NCI-H526 (cell line): ENCODE measurements at places on chromosomes 13 and 19.

DNA sequence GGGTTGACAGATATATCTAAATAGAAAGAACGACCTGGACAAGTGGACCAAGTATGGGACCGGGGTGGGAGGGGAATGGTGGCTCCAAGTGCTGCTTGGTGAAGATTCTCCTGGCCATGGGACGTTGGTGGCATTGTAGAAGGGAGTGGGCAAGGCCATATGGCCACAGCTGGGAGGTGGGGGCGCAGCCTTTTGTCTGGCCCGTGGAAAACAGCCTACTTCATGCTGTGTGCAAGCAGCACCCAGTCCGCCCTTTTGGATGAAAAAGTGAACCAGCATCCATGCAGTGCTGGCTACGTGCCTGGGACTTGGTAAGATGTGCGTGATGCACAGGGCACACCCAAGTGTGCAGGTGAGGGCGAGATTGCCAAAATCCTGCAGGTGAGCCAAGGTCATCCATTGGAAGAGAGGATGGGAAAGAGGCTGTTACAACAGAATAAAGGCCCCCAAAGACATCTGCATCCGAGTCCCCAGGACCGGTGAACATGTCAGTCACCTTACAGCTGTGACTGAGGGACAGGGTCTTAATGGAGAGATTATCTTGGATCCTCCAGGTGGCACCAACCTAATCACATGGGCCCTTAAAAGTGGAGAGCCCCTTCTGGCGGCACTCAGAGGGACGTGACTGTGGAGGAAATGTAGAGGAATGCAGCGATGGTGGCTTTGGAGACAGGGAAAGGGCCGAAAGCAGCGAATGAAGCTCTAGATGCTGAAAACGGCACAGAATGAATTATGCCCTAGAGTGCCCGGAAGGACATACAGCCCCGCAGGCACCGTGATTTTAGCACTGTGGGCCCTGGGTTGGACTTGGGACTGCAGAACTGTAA, 40.8 kb downstream of the TEX29 start:
- DNase-seq, result no peak

DNA sequence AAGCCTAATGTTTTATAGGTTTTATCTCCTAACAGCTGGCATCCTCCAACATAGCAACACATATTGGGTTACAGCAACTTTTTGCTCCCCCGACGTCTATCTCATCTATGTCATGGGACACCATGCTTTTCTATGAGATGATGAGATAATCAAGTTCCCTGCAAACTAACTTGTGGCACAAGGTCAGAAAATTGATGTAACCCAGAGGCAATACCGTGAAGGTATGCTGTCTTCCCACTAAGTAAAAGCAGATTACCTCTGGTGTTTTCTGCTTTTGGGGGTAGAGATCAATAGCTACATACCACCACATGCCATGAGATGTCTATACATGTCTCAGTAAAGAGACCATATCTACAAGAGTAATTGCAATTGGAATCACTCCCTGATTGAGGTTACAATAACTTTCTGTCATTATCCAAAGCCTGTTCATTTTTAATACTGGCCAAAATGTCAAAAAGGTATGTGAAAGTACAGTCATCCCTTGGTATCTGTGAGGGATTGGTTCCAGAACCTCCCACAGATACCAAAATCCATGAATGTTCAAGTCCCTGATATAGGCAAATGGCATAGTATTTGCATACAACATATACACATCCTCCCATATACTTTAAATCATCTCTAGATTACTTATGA, 131.3 kb downstream of the CYSLTR2 start:
- no peak for DNase-seq

DNA sequence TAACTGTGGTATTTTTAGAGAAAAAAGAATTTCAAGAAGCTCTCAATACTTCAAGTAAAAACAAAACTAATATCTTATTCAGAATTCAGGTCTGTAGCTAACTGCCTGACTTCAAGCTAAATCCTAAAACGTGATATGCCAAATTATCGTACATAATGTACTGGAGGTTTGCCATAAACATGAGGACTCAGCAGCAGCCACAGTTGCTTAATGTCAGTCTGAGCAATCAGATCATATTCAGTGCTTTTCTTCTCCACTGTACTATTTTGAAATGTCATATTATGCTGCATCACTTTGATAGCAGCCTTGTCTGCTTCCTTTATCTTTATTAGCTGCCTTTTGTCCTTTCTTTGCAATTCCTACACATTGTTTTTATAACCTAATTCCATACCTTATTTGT, 265.1 kb upstream of the EDNRB start:
- DNase-seq, result no peak

DNA sequence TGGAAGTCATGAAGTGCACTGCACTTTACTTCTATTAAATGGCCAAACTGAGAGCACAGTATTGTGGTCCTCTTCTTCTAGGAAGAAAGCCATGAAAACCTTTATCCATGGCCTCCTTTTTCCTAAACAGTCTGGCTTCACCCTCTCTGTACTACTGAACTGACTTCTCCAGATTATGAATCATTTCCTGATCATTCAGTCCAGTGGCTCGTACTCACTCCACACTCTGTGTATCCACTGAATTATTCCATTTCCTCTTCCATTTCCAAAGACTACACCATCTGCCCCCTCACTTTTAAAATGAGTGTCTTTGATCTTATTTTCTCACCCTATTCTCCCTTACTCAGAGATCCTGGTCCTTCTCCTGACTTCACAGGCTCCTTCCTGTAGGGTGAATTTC, 29.7 kb upstream of the FREM2 start:
- no peak for DNase-seq

DNA sequence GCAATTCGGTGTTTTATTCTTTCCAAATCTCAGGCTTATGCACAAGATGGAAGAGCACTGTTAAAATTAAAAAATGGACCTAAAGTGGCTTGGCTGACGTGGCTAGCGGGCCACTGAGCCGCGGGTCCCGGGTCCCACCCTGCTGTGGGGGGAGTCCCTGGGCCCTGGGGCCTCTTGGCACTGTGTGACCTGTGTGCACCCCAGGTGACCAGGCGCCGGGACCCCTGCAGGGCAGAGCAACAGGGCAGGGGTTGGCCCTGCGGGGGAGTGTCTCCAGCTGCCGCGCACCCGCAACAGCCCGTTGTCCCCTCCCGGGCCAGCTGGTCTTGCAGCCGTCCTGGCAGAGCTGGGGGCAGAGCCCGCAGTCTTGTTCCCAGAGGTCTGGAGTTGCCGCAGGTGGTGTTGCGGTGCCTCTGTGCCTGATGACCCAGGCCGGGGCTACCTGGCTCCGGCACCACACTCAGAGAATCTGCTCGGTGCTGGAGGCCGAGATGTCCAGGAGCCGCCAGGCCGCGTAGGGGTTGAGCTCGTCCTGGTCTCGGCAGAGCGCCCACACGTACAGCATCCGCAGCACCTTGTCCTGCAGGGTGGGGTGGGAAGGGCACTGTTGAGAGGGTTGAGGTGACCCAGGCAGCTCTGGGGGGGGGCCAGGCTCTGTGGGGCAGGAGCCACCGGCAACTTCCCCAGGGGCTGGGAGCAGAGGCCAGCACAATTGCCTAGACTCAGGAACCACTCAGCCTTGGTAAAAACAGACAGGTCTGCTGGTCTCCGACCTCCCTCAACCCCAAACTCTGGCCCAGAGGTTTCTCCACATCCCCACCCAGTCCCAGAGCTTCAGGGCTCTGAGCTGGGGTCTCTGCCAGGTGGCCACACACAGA, 1.0 kb upstream of the CTXN1 start:
- DNase-seq, result no peak
